ENCODE measurements at places on chromosomes 3 and 15.

DNA sequence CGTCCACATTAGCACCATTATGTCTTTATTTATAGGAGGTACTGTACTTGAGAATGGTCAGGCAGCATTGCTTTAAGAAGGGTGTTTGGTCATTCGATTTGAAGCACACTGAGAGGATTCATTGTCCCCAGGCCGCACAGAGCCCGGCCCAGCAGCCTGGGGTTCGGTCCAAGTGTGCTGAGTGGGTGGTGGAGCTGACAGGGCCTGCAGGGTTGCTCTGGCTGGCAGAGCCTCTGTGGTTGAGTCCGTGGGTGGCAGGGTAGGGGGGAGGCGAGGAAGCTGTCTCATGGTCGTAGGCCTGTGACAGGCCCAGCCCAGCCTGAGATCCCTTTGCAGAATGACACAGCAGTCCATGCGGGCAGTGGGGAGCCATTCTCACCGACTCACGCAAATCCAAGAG, 227.7 kb upstream of the TOPAZ1 start:
- no peak for DNase-seq

GRCh38 chr3:147418808-147419701, 9.9 kb downstream of the ZIC1 start:
- DNase-seq: no peak

DNA sequence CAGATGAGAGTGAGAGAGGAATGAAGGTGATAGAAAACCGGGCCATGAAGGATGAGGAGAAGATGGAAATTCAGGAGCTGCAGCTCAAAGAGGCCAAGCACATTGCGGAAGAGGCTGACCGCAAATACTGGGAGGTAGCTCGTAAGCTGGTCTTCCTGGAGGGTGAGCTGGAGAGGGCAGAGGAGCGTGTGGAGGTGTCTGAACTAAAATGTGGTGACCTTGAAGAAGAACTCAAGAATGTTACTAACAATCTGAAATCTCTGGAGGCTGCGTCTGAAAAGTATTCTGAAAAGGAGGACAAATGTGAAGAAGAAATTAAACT, 88.9 kb downstream of the EOMES start:
- no peak for DNase-seq

- no peak for DNase-seq
Measured at GRCh38 chr15:60152386-60152785, 148.3 kb downstream of the FOXB1 start.

GRCh38 chr15:100471933-100472332, 56.8 kb downstream of the CERS3 start:
- DNase-seq: no peak
